ENCODE measurements at places on chromosomes 2 and 18.
A peak's percentile ranks its signal among the peaks of the same experiment; 100 is the strongest.

DNA sequence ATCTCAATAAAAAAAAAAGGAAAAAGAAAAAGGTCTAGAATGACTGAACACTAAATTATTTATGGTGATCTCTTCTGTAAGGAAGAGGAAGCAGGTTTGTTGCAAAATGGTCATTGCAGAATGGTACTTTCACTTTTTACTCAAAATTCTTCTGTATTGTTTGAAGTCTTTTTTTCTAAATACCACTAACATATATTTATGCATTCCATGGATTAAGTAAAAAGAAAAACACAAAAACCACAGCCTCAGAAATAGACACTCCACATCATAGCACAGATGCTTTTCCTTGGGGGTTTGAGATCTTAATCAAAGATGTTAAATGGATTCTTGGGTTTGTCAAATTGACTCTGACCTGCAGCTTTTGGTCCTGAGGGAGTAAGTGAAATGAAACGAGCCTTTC is 47.4 kb downstream of the RHOB start:
- no peak overlapping the region for H3K27ac ChIP-seq
- H3K27me3 ChIP-seq, result peaks cover 2% of the 10 kb centered on the region
- no peak overlapping the region for H3K4me3 ChIP-seq

DNA sequence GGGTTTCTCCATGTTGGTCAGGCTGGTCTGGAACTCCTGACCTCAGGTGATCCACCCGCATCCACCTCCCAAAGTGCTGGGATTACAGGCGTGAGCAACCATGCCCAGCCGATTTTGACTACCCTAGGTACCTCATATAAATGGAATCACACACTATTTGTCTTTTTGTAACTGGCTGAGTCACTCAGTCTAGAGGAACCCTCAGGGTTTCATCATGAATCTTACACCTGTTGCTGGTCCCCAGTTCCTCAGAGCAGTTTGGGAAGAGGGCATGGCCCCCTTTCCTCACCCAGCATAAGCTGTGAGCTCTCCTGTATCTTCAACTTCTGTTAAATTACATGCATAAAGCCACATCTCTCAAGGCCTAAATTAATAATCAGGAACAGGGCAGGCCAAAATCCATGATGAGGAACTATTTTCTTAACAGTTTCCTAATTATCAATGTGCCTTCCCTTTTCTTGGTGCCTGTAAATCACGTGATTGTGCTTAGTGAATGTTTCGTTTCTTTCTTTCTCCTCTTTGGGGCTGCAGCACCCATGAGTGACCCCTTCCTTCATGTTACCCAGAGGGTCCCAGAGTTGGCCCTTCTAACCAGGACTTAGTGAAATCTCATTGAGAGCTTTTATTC is 20.9 kb downstream of the DYSF start:
- DNase-seq, result no peak
- no peak overlapping the region for H3K4me3 ChIP-seq
- H3K36me3 ChIP-seq, result no peaks in the 10 kb centered on the region
- no peaks in the 10 kb centered on the region for H3K4me1 ChIP-seq
- H3K27me3 ChIP-seq, result no peaks in the 10 kb centered on the region
- peak overlapping the region; percentile 26 for H3K27ac ChIP-seq

DNA sequence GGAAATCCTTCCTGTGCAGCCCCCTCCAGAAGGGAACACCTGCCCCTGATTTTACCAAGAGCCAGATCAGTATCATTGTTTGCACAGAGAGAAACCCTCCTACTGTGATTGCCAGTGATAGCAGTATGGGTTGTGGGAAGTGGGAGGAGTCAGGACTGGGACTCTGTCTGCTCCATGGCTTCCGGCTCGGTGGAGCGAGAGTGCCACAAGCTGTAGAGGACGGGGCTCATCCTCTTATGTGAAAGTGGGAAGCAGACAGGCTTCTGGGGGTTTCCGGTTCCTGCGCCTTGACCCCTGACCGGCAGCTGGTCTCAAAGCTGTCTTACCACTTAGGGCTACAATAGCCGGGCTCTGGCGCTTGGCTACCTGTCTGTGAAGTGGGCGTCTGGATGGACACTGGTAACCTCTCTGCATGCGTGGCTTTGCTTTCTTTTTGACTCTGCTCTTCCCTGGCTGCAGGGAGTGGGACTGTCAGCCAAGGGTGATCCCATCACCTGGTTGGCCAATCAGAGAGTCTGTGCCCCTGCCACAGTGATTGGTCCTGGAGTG is 79.7 kb downstream of the BCL2L11 start:
- H3K4me3 ChIP-seq, result no peak overlapping the region
- no peak for DNase-seq
- no peak overlapping the region for H3K27ac ChIP-seq
- no peaks in the 10 kb centered on the region for H3K36me3 ChIP-seq
- H3K27me3 ChIP-seq, result peaks cover 2% of the 10 kb centered on the region

GRCh38 chr2:46394649-46395510 is 84.5 kb upstream of the TMEM247 start:
- H3K4me1 ChIP-seq, result no peaks in the 10 kb centered on the region
- H3K4me3 ChIP-seq, result no peak overlapping the region
- H3K36me3 ChIP-seq, result no peaks in the 10 kb centered on the region
- no peaks in the 10 kb centered on the region for H3K27me3 ChIP-seq

- no peak for DNase-seq
- no peaks in the 10 kb centered on the region for H3K27me3 ChIP-seq
- H3K27ac ChIP-seq, result no peak overlapping the region
- H3K4me1 ChIP-seq, result no peaks in the 10 kb centered on the region
These were observed 242.4 kb upstream of the ST6GAL2 start for GRCh38 chr2:107128381-107128780.

DNA sequence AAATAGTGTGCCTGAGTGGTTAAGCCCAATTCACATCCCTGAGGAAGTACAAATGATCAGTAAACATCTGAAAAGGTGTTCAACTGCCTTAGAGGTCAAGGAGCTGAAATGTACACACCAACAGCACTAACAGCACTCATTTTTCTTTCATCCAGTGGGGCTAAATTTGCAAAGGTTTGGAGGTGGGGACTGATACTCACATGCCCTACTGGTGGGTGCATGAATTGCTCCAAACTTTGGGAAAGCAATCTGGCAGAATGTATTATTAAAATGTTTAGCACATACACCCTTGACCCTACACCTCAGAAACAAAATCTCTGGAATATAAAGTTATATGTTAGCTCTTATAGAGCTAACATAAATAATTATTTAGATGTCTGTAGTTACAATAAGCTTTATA is 19.0 kb upstream of the FAM178B start:
- no peak overlapping the region for H3K4me3 ChIP-seq
- no peak for DNase-seq
- H3K36me3 ChIP-seq, result no peaks in the 10 kb centered on the region

- no peak overlapping the region for H3K4me3 ChIP-seq
- H3K36me3 ChIP-seq, result no peaks in the 10 kb centered on the region
- DNase-seq, result no peak
- no peak overlapping the region for H3K27ac ChIP-seq
- H3K4me1 ChIP-seq, result no peaks in the 10 kb centered on the region
These were observed 50.5 kb downstream of the TMEM18 start for GRCh38 chr2:626491-627339.

- H3K27ac ChIP-seq, result no peak overlapping the region
- peak; percentile 33 for DNase-seq
- H3K4me3 ChIP-seq, result no peak overlapping the region
These were observed 27.0 kb downstream of the DNMT3A start for GRCh38 chr2:25314514-25315315.

- H3K4me1 ChIP-seq, result no peaks in the 10 kb centered on the region
- H3K4me3 ChIP-seq, result no peak overlapping the region
- no peaks in the 10 kb centered on the region for H3K27me3 ChIP-seq
- no peaks in the 10 kb centered on the region for H3K36me3 ChIP-seq
- H3K27ac ChIP-seq, result no peak overlapping the region
- DNase-seq, result peak; percentile 2
These were observed 24.3 kb upstream of the UGP2 start for GRCh38 chr2:63817382-63817781.

- no peaks in the 10 kb centered on the region for H3K4me1 ChIP-seq
- no peaks in the 10 kb centered on the region for H3K27me3 ChIP-seq
- no peak overlapping the region for H3K27ac ChIP-seq
- H3K4me3 ChIP-seq, result no peak overlapping the region
- peaks cover 3% of the 10 kb centered on the region for H3K36me3 ChIP-seq
These were observed 40.3 kb downstream of the SFXN5 start for GRCh38 chr2:73031095-73031678.

DNA sequence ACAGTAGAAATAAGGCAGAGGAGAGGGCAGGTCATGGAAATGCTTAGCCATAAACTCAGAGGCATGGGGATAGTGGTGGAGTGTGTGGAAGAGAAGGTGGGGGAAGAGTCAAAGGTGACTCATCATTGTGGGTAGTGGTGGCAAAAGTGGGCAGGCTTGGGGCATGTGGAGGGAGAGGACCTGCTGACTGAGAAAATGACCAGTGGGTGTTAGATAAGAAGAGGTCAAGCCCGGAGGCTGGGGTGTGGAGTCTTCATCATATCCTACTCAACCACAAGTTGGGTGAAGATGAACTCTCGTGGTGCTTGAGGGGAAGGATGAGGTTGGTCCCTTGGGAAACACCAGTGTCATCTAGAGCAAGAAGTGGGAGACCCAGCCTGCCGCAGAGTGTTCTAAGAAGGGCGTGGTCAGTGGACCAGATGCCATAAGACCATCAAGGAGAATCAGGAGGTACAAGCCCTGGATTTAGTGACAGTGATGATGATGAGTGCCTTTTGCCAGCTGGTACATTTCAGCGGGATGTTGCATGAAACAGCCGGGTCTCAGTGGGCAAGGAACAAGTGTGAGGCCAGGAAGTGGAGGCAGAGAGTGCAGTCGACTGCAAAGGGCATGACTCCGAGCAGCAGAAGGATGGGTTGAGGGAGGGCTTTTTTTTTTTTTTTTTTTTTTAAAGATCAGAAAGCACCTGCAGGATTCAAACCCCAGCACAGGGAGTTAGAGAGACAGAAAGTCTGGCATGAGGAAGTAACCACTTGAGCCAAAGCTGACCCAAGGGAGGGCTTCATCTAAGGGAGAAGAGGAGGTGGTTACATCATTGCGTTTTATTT is 122.6 kb upstream of the SPRED2 start:
- no peaks in the 10 kb centered on the region for H3K36me3 ChIP-seq
- H3K4me1 ChIP-seq, result no peaks in the 10 kb centered on the region
- peaks cover 5% of the 10 kb centered on the region for H3K27me3 ChIP-seq
- no peak overlapping the region for H3K4me3 ChIP-seq
- no peak for DNase-seq

DNA sequence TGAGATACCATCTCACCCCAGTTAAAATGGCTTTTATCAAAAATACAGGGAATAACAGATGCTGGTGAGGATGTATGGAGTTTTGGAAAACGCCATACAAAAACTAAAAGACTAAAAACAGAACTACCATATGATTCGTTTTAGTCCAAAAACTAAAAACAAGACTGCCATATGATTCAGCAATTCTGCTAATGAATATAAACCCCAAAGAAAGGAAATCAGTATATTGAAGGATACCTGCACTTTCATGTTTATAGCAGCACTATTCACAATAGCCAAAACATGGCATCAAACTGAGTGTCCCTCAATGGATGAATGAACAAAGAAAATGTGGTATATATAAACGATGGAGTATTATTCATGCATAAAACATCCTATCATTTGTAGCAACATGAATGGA is 224.4 kb upstream of the MC4R start:
- H3K36me3 ChIP-seq, result no peaks in the 10 kb centered on the region
- H3K27ac ChIP-seq, result no peak overlapping the region
- H3K27me3 ChIP-seq, result no peaks in the 10 kb centered on the region
- no peak overlapping the region for H3K4me3 ChIP-seq
- DNase-seq, result no peak

GRCh38 chr2:62724886-62725711 is 19.6 kb downstream of the EHBP1 start:
- H3K4me3 ChIP-seq, result no peak overlapping the region
- no peaks in the 10 kb centered on the region for H3K4me1 ChIP-seq
- H3K27me3 ChIP-seq, result no peaks in the 10 kb centered on the region
- H3K36me3 ChIP-seq, result no peaks in the 10 kb centered on the region

- peaks cover 18% of the 10 kb centered on the region for H3K36me3 ChIP-seq
- H3K27ac ChIP-seq, result no peak overlapping the region
- DNase-seq, result no peak
- H3K27me3 ChIP-seq, result no peaks in the 10 kb centered on the region
- no peaks in the 10 kb centered on the region for H3K4me1 ChIP-seq
These were observed 12.4 kb downstream of the COPS8 start for GRCh38 chr2:237097911-237098702.

GRCh38 chr2:148702475-148702874 is 57.9 kb downstream of the EPC2 start:
- no peaks in the 10 kb centered on the region for H3K4me1 ChIP-seq
- peaks cover 1% of the 10 kb centered on the region for H3K36me3 ChIP-seq

GRCh38 chr18:26703170-26703930 is 155.0 kb upstream of the KCTD1 start:
- H3K4me3 ChIP-seq, result no peak overlapping the region
- DNase-seq, result peak; percentile 18
- no peaks in the 10 kb centered on the region for H3K27me3 ChIP-seq
- H3K36me3 ChIP-seq, result no peaks in the 10 kb centered on the region
- no peak overlapping the region for H3K27ac ChIP-seq
- H3K4me1 ChIP-seq, result no peaks in the 10 kb centered on the region

GRCh38 chr18:57249179-57249578 is 102.3 kb downstream of the BOD1L2 start:
- no peaks in the 10 kb centered on the region for H3K36me3 ChIP-seq
- no peak overlapping the region for H3K4me3 ChIP-seq
- no peaks in the 10 kb centered on the region for H3K27me3 ChIP-seq
- no peak for DNase-seq
- H3K27ac ChIP-seq, result no peak overlapping the region
- H3K4me1 ChIP-seq, result no peaks in the 10 kb centered on the region

GRCh38 chr2:203983064-203983715 is 46.6 kb downstream of the ICOS start:
- DNase-seq, result no peak
- peaks cover 2% of the 10 kb centered on the region for H3K27me3 ChIP-seq
- H3K4me1 ChIP-seq, result no peaks in the 10 kb centered on the region

- peak; percentile 76 for DNase-seq
- H3K27me3 ChIP-seq, result no peaks in the 10 kb centered on the region
- no peak overlapping the region for H3K4me3 ChIP-seq
- H3K36me3 ChIP-seq, result no peaks in the 10 kb centered on the region
- H3K4me1 ChIP-seq, result no peaks in the 10 kb centered on the region
These were observed 146.7 kb downstream of the PARD3B start for GRCh38 chr2:204691911-204692510.

DNA sequence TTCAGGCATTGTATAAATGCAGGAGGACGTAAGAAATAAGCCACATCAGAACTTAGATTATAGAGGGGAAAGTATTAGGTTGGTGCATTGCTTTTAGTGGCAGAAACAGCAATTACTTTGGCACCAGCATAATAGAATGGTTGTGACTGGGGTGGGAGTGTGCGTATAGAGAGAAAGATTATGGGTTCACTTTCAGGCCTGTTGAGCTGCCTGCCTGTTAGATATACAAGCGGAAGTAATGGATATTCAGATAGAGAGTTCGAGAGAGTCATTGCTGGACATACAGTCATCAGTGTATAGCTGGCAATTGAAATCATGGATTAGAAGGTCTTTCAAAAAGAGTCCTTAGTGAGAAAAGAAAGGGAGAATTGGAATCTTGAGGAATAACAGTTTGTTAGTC is 139.2 kb upstream of the MYO3B start:
- H3K27me3 ChIP-seq, result no peaks in the 10 kb centered on the region
- no peak overlapping the region for H3K27ac ChIP-seq
- no peak for DNase-seq
